Lung microvascular endothelial cell (primary cell): ENCODE measurements at places on chromosomes 2 and 18. TPM values are rescaled to one million over a fixed set of nuclear protein-coding genes. Genes with fewer than 3 reads are reported as not detected.

Gene FOXD4L1
- total RNA-seq = under 0.01 TPM in 2 replicates

Gene IL1F10
- total RNA-seq = not detected in 2 replicates

Gene SCN7A
- total RNA-seq = not detected in 2 replicates

Gene EIPR1
- 27.2 and 30.1 TPM in 2 replicates for total RNA-seq

Gene NMS
- not detected in 2 replicates for total RNA-seq

Gene CNTNAP5
- not detected in 2 replicates for total RNA-seq

Gene B3GNT7
- 4.4 and 20.4 TPM in 2 replicates for total RNA-seq

Gene PPP4R3B
- total RNA-seq = 28.5 and 36.3 TPM in 2 replicates

Gene MBD5
- 5.2 and 7.6 TPM in 2 replicates for total RNA-seq

Gene PLEKHH2
- total RNA-seq = under 0.01 TPM in 1 of 2 replicates, not detected in the other

Gene RAD51AP2
- not detected in 2 replicates for total RNA-seq

Gene MARS2
- total RNA-seq = 2.6 and 6.2 TPM in 2 replicates

Gene CHPF
- 0.40 and 0.44 TPM in 2 replicates for total RNA-seq

Gene GKN2
- not detected in 2 replicates for total RNA-seq

Gene HOXD9
- total RNA-seq = 15.3 and 23.8 TPM in 2 replicates

Gene KCNG2
- 0.44 and 1.4 TPM in 2 replicates for total RNA-seq

Gene AFF3
- under 0.01 TPM in 2 replicates for total RNA-seq

Gene PROM2
- total RNA-seq = 0.20 and 0.22 TPM in 2 replicates
